ENCODE measurements at places on chromosomes 5 and 9.
A peak's percentile ranks its signal among the peaks of the same experiment; 100 is the strongest.

DNA sequence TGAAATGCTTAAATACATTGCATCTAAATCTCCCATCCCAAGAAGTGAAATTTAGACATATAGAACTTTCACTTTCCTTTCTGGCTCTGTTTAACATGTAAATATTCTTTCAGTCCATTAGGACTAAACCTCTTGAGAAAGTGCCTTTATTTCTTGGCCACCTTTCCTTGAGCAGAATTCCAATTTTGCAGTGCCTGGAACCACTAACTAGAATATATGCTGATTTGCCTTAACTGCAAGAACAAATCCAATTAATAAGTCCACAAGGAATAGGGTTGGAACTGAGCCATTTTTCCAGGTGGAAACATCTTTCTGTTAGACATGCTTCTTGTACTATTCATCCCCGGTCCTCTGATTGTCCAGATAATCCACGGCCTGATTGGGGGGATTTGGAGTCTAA lies 478.0 kb downstream of the ENC1 start:
- DNase-seq = no peak

DNA sequence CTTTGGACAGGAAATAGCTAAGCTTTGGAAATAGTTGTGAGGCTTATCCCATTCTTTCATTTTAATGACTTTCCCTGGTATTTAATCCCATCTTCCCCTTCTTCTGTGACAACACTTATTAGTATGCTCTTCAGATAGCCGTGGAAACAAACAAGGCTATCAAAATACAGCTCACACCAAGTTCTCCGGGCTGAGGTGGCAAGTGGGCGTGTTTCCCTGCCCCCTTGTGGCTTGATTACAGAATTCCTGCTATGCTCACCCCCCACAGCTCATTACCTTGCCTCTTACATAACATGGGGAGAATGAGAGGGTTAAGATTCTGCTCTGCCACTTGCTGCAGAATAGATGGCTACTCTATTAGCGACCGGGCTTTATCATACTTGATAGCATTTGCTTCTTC lies 437.1 kb upstream of the TLE4 start:
- DNase-seq = peak; percentile 63

GRCh38 chr5:139997276-139997675 lies 45.8 kb downstream of the NRG2 start:
- no peak for DNase-seq

- no peak for DNase-seq
Observed at GRCh38 chr5:77003246-77003645, 27.0 kb upstream of the AGGF1 start.

- DNase-seq = peak; percentile 79
Observed at GRCh38 chr5:137575847-137576246, 76.7 kb upstream of the SPOCK1 start.

- no peak for DNase-seq
Observed at GRCh38 chr5:1648806-1649205, 125.0 kb upstream of the LPCAT1 start.

GRCh38 chr9:112997236-112997941 lies 14.6 kb downstream of the ZNF883 start:
- DNase-seq = peak; percentile 3

- DNase-seq = peak; percentile 76
Observed at GRCh38 chr5:39714036-39714698, 289.4 kb upstream of the DAB2 start.

- DNase-seq = peak; percentile 26
Observed at GRCh38 chr9:136576269-136576626, 30.4 kb upstream of the NOTCH1 start.

DNA sequence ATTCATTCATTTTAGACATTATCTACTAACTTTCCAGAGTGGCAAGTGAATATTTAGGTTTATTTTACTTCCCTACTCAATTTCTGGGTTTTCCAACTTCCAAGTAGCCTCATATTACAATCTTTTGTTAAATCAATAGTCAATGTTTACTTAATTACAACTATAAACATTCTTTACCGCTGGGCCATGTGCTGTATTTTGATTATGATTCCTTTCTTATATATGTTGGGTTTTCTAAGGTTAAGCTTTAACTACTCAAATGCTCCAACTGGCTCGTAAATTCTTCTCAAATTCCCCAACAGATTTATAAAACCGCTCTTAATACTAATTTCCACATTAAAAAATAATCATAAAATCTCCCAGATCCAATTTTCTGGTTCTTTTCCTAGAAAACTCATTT lies 110.1 kb upstream of the ABCA1 start:
- DNase-seq = no peak

DNA sequence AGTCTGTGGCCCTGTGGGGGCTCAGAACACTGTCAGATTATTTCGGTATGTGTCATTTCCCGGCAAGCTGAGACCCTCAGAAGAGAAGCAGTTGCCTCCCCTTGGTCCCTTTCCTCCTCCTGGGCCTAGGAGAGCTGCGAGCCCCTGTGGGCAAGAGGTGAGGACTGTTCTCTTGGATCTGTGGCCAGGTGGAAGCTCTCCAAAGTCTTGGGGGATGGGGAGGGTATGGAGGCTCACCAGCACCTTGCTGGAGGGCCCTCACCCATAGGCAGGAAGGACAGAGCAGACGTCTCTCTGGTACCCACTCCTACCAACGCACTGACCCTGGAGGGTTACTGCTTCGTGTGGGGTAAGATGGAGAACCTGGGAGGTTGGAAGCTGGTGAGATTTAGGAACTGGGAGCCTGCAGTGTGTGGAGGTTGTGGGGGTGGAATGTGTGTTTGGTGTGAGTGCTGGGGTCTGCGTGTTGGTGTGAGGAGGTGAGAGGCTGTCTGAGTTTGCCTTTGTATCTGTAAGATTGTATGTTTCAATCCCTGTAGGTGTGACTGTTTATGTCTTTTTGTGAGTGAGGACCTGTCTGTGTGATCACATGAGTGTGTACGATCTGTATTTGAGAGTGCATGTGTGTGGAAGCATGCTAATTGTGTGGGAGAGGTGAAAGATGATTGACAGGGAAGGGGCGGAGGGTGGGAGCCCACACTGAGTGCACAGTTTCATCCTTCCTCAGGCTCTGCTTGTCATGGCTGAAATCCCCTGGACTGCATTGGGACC lies 52.4 kb upstream of the PSD2 start:
- DNase-seq = no peak

- no peak for DNase-seq
Observed at GRCh38 chr5:91397791-91398190, 14.7 kb upstream of the ARRDC3 start.

DNA sequence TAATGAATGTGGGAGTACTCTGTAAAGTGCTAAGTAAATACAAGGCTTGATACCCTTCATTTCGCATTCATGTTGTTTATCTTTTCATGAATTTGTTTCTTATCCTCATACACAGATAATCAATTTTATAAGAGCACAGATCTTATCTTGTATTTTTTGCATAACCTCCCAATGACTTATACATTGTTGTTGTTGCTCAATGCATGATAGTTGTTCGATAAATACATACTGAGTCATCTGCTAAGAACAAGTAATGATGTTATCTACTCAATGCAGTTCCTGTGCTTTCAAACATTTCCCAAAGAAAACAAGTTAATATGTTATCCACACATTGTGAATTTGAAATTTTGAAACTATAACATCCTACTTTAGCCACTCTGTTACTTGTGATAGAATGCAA lies 60.7 kb downstream of the TAF11L14 start:
- no peak for DNase-seq

- no peak for DNase-seq
Observed at GRCh38 chr5:172405226-172406107, 48.9 kb downstream of the SH3PXD2B start.

- no peak for DNase-seq
Observed at GRCh38 chr5:160468363-160468975, 46.8 kb downstream of the PTTG1 start.

GRCh38 chr5:181190711-181191525 lies 14.1 kb downstream of the TRIM7 start:
- peak; percentile 56 for DNase-seq

DNA sequence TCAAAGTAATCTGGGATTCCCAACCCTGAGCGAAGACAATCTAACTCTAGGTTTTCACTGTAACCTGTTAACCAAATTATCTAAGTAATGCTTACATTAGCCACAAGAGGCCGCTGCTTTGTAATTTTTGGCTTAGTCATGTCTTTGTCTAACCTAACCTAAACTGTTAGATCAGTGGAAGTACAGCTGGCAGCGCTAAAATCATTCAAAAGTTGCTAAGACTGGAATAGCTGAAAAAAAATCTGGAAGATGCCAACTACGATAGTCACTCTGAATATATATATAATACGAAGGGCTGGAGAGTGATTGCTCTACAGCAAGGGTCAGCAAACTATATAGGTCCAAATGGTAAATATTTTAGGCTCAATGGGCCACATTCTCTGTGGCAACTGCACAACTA lies 60.2 kb downstream of the FBXO38 start:
- DNase-seq = peak; percentile 78

DNA sequence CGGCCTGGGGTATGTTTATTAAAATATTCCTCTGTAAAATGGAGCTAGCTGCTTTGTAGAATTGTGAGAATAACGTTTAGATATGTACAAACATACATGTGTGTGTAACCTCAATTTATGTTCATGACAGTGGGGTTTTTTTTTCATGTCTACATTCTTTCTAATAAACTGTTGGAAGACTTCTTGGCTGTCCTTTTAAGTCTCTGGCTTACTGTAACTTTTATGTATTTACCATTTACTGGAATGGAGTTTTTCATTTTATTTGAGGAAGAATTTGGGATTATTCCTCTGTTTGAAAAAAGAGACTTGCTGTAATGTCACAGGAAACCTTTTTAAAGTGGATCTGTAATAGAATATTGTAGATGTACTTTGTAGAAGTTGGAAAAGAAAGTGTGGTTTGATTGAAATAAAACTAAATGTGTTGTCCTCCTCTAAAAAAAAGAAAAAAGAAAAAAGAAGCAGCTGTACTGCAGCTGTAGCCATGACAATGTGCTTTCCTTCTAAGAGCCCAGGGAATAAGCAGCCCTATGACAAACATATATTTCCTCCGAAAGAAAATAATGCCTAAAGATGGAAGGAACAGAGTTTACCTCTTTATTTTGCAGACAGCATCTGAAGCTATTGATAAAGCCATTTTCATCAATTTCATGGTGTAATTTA lies 71.2 kb upstream of the FREM1 start:
- no peak for DNase-seq

GRCh38 chr5:147427521-147428401 lies 82.1 kb downstream of the DPYSL3 start:
- DNase-seq = no peak

DNA sequence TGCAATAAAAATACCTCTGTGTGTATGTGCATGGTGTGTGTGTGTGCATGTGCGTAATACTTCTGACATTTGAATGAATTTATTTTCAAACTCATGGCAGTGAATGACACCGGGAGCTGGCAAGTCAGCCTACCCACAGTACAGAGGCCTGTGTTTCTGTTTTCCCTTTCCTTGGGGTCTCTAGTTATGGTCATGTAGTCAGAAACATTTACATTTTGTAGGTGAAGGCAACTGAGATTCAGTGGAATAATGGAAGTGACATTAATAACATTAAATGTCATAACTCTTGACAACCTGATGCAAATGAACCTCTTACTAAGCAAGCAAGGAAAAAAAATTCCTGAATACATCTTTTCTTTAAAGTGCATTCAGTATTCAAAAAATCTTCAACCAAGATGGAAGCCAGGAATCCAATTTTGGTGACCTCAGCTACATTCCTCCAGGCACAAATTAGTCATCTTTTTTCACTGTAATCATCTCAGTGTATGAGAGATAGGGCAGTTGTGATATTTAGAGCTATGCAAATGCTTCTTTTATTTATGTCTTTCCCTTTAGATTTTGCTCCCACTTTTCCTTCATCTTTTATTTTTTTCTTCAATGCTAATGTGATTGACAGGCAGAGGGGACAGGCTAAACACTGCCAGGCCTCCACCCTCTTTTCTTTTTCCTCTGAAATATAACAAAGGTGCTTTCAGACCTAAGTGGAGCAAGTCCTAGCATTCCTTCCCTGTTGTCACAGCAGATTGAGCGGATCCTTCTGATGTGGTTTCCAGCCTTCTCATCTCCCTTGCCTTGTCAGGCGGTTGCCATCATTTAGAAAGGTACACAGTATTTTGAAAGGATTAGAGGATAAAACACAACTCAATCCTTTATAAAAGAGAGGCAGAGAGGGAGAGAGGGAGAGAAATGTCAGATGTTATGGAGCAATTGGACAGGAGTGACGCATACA lies 569.8 kb upstream of the ADAMTS16 start:
- no peak for DNase-seq

DNA sequence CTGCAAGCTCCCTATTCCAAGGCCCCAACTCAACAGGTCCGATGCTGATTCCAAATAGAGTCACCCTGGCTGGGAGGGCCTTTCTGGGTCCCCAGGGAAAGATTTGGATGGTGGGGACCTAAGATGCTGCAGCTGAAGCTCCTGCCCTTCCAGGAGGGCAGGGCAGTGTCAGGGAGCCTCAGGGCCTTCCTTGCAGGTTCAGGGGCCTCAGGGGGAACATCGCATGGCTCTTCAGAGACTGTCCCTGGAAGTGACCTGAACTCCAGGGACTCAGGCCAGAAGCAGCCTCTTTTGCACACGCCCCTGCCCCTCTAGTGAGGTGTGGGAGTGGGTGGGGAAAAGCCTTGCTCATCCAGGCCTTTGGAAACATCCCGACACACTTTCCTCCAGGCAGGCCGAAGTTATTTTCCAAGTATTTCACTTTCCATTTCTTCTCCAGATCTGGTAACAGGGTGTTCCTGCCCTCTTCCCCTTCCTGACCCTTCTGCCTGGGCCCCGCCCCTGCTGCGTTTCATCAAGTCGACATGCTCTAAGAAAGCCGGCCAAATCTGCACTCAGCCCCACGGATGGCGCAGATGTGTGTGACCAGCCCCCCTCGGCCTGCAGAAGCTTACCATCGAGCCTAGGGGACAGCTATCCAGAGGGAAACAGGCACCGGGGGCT lies 159.5 kb downstream of the FGF18 start:
- DNase-seq = no peak

DNA sequence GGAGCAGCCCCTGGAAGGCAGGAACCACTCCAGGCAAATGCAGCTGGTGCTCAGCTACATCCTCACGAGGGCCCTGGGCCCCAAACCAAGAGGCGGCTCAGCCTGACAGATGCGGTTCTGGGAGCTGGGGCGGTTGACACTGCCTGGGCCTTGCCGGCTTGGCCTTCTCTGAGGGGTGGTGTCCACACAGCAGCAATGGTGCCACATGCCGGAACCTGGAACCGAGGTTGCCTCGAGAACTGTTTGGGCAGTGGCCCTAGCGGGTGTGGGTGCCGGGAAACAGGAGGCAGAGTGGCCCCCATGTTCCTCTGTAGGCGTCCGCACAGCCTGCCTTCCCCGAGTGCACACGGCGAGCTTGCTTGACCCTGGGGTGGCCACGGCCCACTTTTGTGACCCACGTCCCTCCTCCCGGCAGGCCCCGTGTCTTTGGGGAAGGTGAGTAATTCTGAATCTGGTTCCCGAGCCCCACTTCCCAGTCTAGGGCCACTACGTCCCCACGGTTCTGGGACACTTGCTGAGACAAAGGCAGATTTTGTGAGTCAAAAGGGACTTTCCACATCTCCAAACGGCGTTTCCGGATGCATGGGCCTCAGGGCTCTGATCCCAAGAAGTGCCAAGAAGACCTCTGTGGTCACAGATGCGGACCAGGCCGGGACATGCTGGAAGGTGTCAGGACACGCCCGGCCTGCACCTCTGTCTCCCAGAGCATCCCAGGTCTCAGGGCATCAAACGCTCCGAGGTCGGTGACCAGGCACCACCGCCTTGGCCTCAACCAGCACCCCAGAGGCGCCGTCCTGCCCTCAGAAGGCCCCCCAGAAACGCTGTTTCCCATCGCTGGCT lies 27.7 kb upstream of the SLC12A7 start:
- DNase-seq = no peak

- peak; percentile 33 for DNase-seq
Observed at GRCh38 chr9:113131689-113132151, 19.1 kb upstream of the SLC31A2 start.
